ENCODE measurements at places on chromosomes 1 and 21.
A peak's percentile ranks its signal among the peaks of the same experiment; 100 is the strongest.

DNA sequence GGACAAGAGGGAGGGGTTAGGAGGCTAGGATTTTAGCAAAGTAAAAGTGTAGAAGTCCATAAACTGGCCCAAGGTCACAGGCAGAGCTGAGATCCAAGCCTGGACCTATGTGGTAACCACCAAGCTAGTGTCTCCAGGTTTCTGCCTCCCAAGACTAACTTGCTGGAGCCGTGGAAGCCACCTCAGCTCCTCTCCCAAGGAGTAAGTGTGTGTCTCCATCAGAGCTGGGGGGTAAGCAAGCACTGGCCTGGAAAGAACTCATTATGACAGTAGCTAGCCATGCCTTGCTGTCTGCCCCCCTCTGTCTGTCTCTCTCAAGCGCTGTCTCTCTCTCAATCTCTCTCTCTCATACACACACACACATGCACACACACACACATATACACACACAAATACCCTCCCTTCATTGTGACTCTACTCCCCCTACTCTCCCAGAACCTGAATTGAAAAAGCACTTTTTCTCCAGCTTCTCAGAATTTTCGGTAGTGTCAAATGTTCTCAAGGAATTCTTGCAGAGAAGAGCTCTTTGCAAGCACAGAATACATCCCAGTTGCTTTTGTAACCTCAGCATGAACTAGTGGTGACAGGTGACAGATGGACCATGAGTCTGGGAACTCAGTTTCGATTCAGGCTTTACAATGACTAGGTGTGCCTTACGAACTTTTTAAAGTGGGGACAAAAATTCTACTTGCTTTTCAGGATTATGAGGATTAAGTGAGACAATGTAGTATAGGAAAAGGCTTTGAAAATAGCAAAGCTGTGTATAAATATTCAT, 238.0 kb upstream of the FGGY start:
- no peak for DNase-seq

DNA sequence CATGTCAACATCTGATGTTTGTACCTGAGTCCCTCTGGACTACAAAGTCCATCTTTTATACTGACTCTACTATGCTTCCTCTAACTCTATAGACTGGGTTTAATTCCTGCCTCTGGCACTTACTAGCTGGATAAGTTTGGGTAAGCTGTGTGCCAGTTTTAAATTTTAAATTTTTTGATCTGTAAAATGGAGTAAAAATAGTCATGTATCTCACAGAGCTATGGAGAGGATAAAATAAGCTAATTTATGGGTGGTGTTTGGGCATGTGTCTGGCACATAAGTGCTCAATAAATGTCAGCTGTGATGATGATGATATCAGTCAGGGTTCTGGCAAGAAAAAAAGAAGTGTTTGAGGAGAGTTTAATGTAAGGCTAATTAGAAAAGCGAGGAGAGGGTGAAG, 139.2 kb upstream of the C1orf21 start:
- DNase-seq, result no peak

DNA sequence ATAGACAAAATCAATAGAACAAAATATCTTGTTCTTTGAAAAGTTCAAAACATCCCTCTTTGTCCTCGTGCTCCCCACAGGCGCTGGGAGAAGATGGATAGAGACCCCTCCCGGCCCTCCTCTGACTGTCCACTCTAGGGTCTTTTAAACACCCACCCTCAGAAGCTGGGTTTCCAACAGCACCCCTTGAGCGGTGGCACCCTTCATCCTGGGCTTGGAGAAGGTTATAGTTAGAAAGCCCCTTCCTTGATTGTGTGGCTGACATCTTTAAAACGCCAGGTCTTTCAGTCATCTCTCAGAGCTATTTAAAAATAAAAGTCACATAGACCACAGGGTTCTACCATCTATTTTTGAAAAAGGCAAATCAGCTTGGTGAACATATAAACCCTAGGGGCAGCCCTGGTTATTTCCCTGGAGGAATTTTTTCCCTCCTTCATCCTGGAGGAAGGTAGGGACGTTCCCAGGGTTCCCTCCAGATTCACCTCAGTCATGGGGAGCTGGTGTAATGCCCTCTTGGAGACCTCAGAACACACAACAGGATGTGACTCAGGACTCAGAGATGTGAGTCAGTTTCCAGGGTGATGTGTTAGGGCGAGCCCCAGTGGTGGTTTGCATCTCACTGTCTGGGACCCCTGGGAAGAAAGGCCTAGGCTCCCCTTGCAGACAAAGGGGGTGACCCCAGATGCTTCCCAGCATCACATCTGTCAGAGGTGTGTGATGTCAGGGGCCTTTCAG, 138.5 kb downstream of the CLIC6 start:
- DNase-seq, result peak; percentile 91

GRCh38 chr1:201511396-201511940, 4.5 kb upstream of the CSRP1 start:
- no peak for DNase-seq

DNA sequence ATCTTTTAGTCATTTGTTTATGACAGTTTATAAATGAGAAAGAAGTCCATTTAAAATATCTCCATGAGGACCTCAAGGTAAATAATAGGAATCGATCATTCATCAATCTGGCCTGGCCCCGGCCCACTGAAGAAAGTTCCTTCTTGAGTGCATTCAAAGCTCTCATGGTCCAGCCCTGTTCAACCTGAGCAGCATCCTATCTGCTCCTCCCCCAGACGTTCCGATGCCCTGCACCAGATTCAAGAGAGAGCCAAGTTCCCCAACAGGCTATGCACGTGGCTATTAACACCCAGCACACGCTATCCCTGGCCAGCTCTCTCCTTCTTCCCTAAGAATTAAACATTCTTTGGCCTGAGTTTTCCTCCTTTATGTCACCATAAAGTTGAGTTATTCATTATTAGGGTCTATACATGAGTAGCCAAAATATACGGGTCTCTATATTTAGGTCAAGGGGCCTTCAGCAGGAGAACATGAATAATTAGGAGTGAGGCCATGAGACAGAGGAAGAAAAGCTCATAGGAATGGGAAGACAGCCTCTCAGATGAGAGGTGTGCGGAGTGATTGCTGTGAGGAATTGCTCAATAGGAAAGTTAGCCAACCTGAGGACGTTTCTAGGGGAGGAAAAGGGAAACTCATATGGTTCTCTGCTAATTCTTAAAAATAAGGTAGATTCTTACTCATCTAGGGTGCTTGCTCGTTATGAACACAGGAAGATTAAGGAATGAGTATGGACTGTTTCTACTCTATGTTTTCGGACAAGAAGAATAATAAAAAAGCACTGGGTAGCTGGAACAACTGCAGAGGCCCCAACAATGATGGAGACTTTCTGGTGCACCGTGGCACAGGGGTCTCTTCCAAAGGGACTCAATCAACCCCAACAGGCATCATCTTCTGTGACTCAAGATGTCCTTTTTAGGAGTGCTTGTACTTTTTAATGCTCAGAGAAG, 23.6 kb downstream of the RUNX1 start:
- no peak for DNase-seq

- DNase-seq, result no peak
These were observed 55.6 kb downstream of the CLSTN1 start for GRCh38 chr1:9767964-9768668.

- no peak for DNase-seq
These were observed 51.5 kb upstream of the LRIF1 start for GRCh38 chr1:111015222-111015621.

- DNase-seq, result no peak
These were observed 7.3 kb downstream of the C8B start for GRCh38 chr1:56958526-56958925.

GRCh38 chr1:226510453-226510852, 38.1 kb upstream of the STUM start:
- DNase-seq, result no peak

DNA sequence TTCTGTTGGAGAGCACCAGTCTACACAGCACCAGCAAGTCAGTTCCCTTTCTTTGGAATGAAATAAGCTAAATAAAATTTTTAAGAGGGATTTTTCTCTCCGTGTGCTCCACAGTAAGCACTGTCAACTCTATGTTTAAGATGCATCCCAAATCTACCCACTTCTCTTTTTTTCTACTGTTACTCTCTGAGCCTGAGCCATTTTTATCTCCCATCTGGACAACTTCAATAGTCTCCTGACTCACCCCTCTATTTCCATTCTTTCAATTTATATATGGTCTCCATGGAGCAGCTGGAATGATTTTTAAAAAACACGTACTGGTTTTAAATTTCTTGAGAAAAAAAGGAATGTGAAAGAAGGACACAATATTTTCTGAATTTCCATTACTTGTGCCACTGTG, 24.7 kb upstream of the CCT8 start:
- no peak for DNase-seq

- DNase-seq, result no peak
These were observed 11.1 kb upstream of the SSX2IP start for GRCh38 chr1:84701376-84701775.

- no peak for DNase-seq
These were observed 72.1 kb downstream of the VPS26C start for GRCh38 chr21:37195059-37195458.

DNA sequence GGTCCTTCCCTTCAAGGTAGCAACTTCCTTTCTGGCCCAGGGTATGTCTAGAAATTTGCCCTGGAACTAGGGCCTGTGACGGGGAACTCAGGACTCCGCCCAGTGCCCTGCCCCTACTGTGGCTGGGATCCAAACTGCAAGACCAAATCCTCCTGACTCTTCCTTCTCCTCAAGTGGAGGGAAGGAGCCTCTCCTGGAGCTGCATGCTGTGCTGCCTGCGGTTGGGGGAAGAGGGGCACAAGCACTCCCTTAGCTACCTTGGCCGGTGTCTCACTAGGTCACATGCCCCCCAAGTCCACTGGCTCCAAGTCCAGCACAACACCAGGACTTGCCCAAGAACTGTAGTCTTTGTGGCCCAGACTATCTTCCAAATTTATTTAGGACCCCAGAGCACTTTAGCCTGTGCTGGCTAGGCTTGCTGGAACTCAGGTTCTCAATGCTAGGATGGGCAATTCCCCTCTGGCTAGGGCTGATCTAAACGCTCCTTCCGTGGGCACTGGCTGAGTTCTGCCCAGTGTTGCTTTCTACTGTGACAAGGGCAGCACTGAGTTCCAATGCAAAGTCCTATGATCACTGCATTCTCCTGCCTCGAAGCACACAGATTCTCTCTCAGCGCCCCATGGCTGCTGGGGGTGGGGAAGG, 12.2 kb downstream of the ADSS2 start:
- DNase-seq, result no peak

DNA sequence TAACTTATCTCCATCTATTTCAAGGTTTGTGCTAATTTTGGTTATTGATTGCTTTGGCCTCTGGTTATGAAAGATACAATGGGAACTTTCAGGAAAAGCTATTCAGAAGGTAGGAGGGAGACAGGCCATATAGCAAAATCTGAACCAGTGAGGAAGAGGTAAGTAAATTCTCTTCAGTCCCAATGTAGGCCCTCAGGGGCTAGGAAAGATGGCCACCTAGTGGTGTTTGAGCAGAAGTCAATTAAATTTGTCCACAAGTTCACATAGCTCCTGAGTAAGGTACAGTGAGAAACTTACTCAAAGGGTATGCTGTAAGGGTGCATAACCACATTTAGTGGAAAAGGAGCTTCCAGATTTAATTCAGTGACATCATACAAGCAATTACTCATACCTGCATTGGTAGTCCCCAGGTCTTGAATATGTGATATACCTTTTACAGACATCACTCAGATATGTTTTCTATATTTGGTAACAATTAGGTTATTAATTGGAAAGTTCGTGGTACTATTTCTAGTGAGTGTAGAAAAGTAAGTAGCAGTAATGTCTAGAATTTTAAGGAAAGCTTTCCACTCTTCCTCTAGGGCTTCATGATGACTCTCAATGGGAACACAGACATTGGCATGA, 21.4 kb upstream of the FMO1 start:
- DNase-seq, result no peak

DNA sequence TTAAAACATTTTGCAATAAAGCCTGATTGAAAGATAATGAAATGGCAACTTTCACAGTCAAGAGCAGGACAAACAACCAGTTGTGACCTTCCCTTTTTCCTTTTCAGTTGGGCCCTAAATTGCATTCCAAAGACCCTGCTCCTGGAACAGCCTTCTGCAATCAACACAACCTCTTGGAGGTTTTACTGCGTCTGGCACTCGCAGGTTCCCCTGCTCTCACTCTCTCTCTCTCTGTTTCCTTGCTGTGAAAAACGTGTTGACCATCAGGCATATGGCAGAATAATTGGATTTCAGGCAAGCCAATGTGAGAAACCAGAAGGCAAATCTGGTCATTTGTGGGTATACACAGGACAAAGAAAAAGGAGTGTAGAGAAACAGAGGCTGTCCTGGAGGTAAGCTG, 23.2 kb downstream of the SLC44A5 start:
- DNase-seq, result no peak

DNA sequence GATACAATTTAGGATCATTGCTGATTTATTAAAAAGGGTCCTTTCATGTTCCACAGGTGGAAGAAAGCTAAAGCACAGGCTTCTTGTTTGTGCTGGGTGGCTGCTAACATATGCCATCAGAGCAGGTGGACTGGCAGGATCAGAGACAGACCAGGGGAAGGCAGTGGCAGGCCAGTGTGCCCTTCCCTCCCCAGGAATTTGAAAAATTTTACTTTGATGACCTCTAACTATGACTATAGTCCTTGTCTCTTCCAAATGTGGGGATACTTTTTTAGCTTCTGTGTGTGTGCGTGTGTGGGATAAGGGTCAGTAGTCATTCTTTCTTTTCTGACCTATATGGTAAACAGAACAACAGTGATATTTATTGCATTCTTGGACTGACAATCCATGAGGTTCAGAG, 49.9 kb downstream of the LHX9 start:
- DNase-seq, result no peak

DNA sequence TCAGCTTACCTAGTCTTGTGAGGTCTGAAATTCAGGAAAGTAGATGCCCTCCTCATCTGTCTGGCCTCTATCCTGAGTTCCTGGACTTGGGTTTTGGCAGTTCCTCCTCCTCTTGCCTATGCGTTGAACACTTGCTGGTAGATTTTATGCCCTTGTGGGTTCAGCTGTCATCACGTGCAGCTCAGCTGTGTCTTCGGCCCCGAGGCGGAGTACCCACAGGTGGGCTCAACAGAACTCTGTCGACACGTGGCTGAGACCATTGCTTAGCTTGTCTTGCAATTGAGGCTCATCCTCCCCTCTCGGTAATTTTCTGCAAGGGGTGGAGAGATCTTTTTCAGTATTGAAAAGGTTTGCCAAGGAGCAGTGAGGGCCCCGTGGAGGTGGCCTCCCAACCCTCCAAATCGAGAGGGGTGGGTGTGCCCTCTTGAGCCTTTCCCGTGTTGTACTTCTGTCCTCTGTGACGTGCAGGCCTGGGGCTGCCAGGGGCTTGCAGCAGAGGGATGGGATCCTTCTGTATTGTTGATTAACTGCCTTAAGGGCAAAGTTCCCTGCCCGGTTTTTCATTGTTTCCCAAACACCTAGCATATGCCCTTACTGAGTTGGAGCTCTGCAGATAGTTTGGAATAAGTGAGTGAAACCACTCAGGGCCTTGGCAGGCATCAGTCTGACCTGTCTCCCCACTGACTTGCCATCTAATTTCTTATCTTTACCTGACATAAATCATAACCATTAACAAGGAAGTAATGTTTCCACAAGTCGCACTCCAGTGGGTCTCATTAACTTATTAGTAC, 2.9 kb downstream of the CENPS start:
- no peak for DNase-seq

GRCh38 chr1:229142471-229142870, 128.4 kb upstream of the RAB4A start:
- no peak for DNase-seq
